GM23248 (cell line): ENCODE measurements at places on chromosomes 1 and 21. TPM values are rescaled to one million over a fixed set of nuclear protein-coding genes. Genes with fewer than 3 reads are reported as not detected.
A peak's percentile ranks its signal among the peaks of the same experiment; 100 is the strongest.

The CFHR4 gene
- not detected in 2 replicates for total RNA-seq

The IBA57 gene
- total RNA-seq = 2.9 and 6.2 TPM in 2 replicates

The OR2L8 gene
- not detected in 2 replicates for total RNA-seq

The LIPI gene
- not detected in 2 replicates for total RNA-seq

The PLPPR5 gene
- total RNA-seq = not detected in 2 replicates

The SHE gene
- not detected in 2 replicates for total RNA-seq

The CCDC30 gene
- 0.13 and 0.65 TPM in 2 replicates for total RNA-seq

The TNFRSF8 gene
- total RNA-seq = not detected in 2 replicates

The HAO2 gene
- total RNA-seq = not detected in 2 replicates

The PTGFR gene
- total RNA-seq = 11.9 and 13.3 TPM in 2 replicates

The OR2T11 gene
- not detected in 2 replicates for total RNA-seq

- peak; percentile 95 for DNase-seq
Observed at GRCh38 chr1:225754940-225755641, 22.5 kb upstream of the SRP9 start.

DNA sequence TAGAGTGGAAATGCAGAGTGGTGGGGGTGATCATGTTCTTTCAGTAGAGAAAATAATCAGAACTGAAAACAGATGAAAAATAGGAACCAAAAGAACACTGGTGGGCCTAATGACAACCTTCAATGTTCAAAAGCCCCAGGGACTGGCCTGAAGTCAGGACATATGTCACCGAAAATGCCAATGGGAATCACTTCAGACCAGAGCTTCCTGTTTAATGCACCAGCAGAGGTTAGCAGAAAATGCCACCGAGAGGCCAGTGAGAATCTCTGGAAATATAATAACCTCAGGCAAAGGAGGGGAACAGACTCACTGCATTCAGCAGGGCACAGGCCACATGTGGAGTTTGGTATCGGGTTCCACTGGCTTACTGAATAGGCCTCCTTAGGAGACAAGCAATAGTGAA is 15.9 kb upstream of the CD58 start:
- no peak for DNase-seq

GRCh38 chr21:41407541-41408460 is 18.2 kb upstream of the MX1 start:
- no peak for DNase-seq

DNA sequence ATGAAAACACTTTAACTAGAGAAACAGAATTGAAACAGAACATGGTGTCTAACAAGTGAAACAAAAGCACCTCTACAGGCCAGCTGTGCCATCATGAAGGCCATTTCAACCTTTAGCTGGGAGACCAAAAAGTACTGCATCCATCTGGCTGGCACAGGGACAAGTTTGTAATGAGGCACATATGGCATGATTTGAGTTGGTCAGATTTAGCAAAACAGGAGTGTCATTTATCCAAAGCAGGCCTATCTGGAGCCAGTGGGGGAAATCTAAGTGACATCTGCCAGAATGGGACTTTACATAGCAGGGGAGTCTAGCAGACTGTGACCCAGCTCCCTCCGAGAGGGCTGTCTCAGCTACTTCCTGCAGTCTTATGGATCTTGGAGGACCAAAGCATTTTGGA is 51.9 kb downstream of the DNTTIP2 start:
- DNase-seq = peak; percentile 46

DNA sequence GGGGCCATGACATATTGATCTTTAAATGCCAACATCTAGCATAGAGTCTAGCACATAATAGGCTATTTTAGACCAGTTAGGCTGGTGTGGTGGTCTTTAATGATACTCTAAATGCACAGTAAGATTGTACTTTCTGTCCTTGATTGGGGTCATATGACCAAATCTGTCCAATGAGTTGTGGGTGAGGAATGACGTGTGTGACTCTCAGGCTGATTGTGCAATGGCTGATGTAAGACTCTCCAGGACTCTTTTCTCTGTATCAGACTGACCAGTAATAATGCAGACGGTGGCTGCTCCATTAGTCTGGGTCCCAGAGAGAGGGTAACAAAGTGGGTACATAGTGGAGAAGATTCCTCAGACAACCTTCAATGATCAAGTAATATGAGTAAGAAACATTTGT is 541.6 kb upstream of the CAMK1G start:
- peak; percentile 29 for DNase-seq

DNA sequence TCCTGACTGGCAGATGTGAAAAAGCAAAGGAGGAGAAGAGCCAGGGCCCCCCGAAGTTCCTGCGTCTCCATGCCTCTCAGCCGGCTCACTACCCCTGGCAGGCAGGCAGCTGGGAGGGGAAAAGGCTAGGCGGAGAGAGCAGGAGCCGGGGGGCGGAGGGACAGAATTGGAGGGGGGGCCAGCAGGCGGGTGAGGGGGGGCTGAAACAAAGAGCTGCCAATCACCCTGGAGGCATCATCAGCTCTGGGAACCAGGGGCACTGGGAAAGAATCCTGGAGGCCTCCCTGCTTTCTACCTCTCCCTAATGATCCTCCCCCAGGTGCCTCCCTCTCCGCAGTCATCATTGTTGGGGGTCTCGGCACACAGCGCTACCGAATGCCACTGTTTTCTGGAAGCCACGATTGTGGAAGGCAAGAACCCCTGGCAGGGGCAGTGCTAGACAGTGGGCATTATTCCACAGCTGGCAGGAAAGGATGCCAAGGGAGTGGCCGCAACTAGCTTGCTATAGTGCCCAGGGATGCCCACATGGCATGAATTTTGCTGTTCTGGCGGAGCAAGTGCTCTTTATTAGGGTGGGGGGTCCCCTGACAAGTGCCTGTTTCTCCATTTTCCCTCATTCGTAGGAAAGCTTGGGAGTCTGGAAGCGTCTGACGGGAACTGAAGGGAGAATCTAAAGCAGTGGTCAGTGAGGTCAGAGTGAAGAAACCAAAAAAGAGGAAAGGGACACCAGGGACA is at the start of gene THBS3:
TSS of gene THBS3 (minus strand) at position 92 of the 735 bp plus-strand sequence. CDS start at position 71, 21 bp downstream.
- peak; percentile 60 for DNase-seq

GRCh38 chr1:32335790-32336590 is at the start of gene MARCKSL1:
MARCKSL1 (minus strand) TSS chr1:32336233; CDS start chr1:32336033, 200 bp downstream.
- peak; percentile 79 for DNase-seq

GRCh38 chr21:31509194-31510017 is 150.1 kb upstream of the SOD1 start:
- peak; percentile 45 for DNase-seq

- DNase-seq = no peak
Observed at GRCh38 chr1:201490708-201491131, 16.2 kb downstream of the CSRP1 start.

DNA sequence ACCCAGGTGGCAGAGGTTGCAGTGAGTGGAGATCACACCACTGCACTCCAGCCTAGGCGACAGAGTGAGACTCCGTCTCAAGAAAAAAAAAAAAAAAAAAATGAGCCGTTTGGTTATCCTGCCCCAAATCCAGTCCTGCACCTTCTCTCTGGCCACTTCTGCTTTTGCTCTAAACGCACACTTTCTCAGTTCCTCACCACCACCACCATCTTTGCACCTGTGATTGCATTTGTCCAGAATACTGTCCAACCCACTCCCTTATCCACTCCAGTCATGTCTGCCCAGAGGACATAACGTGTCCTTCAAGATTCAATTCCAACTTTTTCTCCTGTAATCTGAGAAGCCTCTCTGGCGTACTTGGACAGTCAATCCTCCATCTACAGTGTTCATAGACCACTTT is 2.2 kb upstream of the NEK2 start:
- DNase-seq = no peak

- DNase-seq = no peak
Observed at GRCh38 chr1:228848406-228848805, 113.1 kb downstream of the RHOU start.

DNA sequence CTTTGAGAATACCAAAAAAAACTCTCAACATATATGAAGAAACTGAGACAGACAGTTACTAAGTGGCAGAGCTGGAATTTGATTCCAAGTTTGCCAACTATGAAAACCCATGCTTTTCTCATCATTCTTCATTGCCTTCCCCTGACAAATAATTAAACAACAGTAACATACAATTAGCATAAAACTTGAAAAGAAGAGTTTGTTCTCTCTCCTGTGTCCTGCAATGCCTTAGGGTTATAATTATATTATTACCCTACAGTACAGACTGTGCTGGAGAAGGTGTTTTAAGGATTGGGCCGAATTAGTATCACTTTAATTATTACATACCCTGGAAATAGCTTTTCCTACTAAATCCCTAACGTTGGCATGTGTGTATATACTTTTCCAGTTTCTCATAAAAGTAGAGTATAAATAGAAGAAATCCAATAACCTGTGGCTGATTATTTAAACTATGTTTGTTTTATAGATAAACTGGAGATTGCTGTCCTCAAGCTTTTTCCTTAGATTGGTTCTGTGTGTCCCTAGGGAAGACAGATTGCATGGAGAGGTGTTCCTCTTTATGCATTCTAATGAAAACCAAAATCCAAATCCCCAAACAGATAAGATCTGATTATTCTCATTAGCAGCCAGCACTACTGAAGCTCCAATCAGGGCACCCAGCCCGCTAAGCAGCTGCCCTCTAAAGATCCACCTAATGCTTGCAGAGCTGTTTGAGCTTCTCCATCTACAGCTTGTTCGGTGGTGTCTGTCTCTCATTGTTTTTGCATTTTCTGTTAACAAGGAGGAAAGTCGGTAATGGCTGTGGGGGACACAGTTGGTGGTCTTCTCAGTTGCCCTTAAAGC is 156.3 kb downstream of the TM2D1 start:
- no peak for DNase-seq

DNA sequence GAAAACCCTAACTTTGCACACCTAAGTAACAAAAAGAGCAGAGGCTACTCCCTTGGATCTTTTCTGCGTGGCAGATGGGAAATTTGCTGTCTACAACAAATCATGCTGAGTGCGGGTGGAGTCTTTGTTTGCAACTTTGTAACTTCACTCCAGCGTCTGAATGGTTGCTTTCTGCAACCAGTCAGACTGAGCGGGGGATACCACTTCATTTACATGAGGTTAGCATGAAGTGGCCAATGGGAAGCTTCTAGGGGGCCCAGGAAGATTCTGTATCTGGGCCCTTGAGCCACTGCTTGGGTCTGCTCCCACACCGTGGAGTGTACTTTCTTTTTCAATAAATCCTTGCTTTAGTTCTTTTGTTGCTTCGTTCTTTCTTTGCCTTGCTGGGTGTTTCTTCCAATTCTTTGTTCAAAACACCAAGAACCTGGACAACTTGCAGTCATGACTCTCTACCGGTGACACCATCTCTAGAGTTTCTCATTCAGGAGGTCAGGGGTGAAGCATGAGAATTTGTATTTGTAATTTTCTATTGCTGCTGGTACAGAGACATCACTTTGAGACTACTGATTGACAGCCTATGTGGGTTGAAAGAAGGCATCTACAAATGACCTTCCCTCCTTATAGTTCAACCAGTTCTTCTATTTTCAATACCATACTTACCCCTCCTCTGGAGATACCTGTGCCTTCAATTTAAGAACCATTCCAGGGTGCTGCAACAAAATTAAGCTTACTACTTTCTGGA is 55.8 kb upstream of the RC3H1 start:
- DNase-seq = no peak

DNA sequence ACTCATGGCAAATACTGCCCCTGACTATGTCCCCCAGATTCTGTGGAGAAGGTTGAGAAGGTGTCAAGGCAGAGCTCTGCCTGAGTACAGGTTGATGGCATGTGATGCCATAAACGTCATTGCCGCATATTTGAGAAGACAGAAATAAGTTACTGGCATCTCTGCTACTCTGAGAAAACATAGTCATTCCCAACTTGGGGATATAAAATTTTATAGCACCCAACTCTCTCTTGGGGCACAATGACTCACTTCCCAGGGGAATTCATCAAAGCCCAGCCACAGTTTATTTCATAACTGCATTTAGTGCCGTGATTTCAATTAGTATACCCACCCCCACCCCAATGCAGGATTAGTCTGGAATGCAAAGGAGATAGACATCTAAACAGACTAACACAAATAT is 101.9 kb upstream of the TNR start:
- no peak for DNase-seq

DNA sequence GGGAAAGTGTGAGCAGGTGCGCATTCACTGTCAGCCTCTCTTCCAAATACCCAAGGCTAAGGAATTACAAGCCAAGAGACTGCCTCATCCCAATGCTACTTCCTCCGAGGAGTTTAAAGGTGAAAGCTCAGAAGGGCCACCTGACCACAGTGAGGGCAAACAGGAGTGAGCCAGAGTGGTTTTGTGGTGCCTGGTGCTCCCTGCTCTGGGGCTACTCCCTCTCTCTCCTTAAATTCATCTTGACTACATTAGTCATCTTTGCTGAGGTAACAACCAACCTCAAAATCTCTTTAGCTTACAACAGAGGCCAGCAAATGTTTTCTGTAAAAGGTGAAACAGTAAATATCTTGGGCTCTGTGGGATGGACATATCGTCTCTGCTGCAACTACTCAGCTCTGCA is 14.2 kb upstream of the ZBTB8A start:
- DNase-seq = peak; percentile 11

- no peak for DNase-seq
Observed at GRCh38 chr1:231396643-231397042, 25.4 kb downstream of the EGLN1 start.

DNA sequence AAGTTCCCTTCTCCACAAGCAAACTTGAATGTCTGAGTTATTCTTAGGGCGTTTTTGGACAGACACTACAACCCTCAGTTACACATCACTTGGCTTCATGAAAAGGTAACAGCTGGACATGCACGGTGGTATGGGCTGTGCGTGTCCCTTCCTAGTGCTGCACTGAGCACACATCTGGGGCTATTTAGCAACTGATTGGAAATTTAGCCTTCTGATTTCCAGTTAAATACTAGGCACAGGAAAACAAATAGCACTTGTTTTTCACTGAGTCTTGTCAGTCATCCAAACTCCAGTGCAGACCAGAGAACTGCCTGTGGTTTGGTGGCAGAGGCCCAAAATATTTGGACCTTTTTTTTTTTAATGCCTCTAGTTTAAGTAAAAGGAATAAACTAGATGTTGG is 134.7 kb downstream of the TGFBR3 start:
- peak; percentile 73 for DNase-seq

GRCh38 chr1:42422737-42423136 is 33.1 kb downstream of the ZMYND12 start:
- no peak for DNase-seq

GRCh38 chr1:9761855-9762254 is 61.9 kb downstream of the CLSTN1 start:
- DNase-seq = no peak

- no peak for DNase-seq
Observed at GRCh38 chr1:42567038-42567437, 91.2 kb upstream of the PPIH start.

DNA sequence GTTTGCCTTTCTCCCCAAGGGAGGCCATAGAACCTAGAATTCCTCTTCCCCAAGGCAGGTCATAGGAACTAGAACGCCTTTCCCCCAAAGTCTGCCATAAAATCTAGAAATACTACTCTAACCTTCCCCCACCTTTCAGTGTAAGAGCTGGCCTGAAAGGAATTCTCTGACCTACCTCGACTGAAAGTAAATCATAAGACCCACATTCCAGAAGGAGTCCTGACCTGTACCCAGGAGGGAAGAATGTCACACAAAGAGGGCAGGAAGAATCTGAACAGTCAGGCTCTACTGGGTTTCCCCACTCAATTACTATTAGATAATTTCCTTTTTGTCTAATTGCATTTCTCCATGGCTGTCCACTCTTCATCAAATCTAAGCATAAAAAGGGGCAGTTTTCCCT is 5.7 kb upstream of the ATG4C start:
- no peak for DNase-seq

- no peak for DNase-seq
Observed at GRCh38 chr1:6872573-6873261, 87.5 kb downstream of the CAMTA1 start.
